Left ventricle myocardium inferior (tissue), 1 donor: ENCODE measurements at places on chromosomes 3 and 15. TPM values are rescaled to one million over a fixed set of nuclear protein-coding genes. Genes with fewer than 3 reads are reported as not detected.

The GP9 gene
- not detected for total RNA-seq

DNA sequence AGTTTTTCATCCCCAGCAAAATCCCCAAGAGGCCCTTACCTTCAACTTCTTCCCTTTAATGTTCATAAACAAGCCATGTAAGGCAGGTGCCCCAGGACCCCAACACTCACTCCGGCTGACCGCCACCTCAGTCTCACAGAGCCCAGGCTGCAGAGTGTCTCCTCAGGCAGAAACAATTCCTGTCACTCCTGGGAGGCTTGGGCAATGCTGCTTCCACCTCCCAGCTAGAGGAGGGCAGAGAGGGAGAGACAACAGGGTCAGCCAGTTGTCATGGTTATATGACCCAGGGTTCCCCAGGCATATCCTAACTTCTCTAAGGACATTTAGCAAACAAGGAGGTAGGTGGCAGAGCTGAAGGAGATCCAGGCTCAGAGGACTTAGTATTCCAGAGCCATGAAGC is at the start of gene PLIN1:
TSS of gene PLIN1 (minus strand) at position 156 of the 400 bp plus-strand sequence. CDS start 1,878 bp downstream, outside the sequence.
- DNase-seq = no peak

The SLC6A20 gene
- not detected for total RNA-seq

The DUOXA2 gene
- total RNA-seq = not detected

GRCh38 chr15:67174446-67174845 is 80.0 kb downstream of the AAGAB start:
- no peak for DNase-seq

DNA sequence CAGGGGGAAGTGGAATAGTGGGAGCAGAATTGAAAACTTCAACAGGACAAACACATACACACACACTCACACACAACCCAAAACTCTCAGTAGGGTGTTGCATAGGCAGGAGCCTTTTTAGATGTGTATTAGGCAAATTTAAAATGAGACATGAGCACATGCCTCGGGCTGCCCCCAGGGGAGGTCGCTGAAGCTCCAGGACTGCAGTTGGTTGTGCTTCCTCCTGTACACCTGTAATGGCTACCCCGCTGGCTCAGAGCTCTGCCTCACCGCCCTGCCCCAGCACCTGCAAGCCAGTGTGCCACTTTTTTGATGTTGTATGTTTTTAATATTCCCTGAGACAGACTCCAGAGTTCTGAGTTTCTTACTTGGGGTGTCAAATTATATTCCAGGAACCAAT is 303.4 kb upstream of the NR2E3 start:
- no peak for DNase-seq

DNA sequence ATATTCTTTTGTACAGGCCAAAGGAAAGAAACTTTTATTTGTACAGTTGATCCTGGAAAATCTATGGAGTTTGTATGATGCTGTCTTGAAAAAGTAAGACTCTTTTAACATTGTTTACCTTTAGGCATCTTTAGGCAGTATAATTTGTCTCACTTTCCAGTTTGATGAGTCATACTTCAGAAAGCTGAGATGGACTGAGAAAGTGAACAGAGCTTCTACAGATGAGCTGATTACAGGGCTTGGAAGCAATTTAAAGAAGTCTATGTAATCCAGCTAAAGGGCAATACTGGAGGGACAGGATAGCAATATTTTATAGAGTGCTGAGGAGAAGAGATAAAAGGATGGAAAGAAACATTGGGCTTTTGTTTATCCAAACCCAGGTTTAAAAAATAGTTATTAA is 123.5 kb upstream of the GOLGA6L4 start:
- DNase-seq = no peak

GRCh38 chr3:126521122-126521891 is 2.6 kb upstream of the CHST13 start:
- DNase-seq = no peak
